ENCODE measurements at places on chromosomes 7 and 10.

GRCh38 chr7:83806538-83806937, 157.6 kb upstream of the SEMA3E start:
- DNase-seq = no peak

- no peak for DNase-seq
Measured at GRCh38 chr10:22624287-22624738, 90.1 kb downstream of the PIP4K2A start.

DNA sequence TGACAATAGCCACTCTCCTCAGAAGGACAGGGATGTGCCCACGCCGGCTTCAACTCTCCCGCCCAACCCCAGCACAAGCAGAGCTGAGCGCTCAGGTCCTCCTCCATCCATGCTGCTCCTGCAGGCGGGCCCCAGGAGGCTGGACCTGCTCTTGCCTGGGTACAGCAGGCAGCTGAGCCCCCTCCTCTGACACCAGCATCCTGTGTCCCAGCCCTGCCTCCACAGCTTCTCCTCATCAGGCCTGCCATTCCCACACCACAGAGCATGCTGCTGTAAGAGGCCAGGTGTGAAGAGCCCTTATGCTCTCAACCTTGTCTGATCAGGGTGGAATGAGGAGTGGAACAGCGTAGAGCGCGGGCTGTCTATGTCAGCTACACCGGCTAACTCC, 302.2 kb downstream of the PTPRN2 start:
- no peak for DNase-seq

DNA sequence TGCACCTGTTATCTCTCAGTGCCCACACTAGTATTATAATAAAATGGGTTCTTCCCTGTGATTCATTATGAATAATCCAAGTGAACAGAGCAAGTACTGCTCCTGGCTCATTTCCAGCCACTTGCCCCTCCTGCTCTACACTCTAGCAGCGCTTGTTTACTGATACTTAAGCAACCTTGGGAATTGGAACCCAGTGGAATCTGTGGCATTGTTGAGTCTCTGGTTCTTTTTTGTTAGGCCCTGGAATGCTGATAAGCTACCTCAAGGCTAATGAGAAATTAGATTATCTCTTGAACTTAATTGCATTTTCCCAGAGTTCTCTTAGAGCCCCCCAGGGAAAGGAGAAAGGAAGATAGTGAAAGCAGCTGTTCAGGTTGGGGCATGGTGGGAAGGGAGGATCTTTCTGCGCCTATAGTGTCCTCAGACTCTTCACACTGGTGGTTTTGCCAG, 34.0 kb downstream of the PRKAR2B start:
- DNase-seq = no peak

DNA sequence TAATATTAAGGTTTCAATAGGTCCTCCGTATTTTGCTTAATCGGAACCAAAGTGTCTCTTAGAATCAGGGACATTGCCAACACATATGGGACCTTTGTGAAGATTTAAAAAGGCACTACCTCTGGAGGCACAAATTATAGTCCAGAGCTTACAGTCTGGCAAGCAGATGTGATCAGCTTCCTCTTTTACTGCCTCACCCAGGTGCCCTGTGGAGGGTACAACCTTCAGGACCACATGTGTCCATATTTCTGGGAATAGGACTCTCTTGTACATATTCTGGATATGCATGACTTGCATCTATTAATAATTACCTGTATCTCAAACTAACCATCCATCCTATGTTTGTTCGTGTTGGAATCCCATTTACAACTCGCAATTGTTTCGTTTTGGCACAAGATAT, 60.0 kb downstream of the HGF start:
- DNase-seq = no peak

DNA sequence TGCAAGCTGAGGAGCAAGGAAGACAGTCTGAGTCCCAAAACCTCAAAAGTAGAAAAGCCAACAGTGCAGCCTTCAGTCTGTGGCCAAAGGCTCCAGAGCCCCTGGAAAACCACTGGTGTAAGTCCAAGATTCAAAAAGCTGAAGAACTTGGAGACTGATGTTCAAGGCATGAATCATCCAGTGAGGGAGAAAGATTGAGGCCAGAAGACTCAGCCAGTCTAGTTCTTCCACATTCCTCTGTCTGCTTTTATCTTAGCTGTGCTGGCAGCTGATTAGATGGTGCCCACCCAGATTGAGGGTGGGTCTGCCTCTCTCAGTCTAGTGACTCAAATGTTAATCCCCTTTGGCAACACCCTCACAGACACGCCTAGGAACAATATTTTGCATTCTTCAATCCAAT, 20.1 kb upstream of the MDFIC start:
- DNase-seq = no peak

GRCh38 chr10:129165076-129165720, 301.8 kb upstream of the MGMT start:
- DNase-seq = no peak

DNA sequence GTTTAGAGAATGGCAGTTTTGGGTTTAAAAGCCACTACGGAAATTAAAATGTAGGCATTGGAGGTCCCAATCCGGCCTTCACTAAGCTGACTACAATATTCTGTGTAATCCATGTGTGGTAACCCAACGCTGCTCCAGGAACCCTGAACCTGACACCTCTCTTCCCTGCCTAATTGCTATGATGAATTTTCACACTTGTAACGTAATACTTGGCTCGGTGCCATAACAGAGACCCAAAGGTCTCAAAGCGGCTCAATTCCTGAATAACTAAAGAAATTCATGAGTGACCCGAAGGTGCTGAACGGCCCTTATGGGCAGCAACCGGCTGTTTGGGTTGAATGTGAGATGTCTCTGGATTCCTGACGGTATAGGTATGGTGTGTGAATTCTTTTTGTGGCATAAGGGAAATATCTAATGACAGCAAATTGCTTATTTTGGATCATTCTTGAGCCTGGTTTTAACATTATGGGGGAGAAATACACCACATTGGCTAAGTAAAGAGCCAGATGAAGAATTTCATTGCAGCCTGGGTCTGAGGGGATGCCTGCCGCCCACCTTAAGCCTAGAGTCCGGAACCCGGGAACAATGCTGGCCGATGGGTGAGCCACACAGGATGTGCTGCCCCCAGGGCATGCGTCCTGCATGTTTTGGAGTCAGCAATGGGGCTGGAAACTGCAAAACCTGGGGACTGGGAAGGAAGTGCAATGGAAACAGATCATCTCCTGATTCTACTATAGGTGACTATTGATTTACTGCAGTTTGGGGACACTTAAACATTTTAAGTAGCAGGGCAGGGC, 69.7 kb upstream of the FZD8 start:
- DNase-seq = no peak

Measured in stimulated activated CD8-positive, alpha-beta memory T cell treated with anti-CD3 and anti-CD28 coated beads, Interleukin-4, amount 100 ng/mL, for 4 hours (primary cell).